ENCODE measurements at places on chromosomes 5 and 9.

DNA sequence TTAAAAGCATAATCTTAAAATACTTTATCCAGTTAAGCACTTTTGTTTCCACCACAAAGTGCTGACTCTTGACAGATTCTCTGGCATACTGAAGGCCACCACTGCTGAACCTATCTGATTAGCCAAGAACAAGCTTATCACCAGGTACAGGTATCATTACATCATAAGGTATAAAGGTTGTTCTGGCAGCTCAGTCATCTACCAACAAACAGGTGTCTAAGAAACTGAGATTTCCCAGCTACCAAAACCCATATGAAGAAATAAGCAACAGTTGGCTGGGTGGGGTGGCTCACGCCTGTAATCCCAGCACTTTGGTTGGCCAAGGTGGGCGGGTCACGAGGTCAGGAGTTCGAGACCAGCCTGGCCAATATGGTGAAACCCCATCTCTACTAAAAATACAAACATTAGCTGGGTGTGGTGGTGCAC lies 5.0 kb downstream of the MTMR12 start:
- DNase-seq: no peak

GRCh38 chr5:173355561-173355960 lies 27.3 kb upstream of the STC2 start:
- DNase-seq: no peak

DNA sequence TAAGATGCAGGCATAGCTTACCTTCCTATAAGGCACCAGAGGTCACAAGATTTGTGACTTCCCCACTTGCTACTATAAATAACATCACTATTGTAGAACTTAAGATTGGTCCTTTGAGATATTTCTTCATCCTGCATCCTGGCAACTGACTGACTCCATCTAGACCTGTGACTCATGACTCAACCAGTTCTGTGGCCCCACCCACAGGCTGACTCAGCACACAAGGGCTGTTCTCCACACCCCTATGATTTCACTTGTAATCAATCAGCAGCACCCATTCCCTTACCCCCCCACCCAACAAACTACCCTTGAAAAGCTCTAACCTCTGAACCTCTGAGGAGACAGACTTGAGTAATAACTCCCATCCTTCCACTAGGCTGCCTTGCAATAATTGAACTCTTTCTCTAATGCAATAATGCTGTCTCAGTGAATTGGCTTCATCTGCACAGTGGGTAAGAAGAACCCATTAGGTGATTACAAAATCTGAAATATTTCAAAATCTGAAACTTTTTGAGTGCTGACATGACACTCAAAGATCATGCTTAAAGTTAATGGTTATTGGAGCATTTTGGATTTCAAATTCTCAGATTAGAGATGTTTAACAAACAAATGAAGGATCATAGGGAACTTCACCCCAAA lies 296.7 kb downstream of the ARL15 start:
- no peak for DNase-seq

GRCh38 chr9:68455451-68455850 lies 85.2 kb downstream of the TMEM252 start:
- DNase-seq: no peak

DNA sequence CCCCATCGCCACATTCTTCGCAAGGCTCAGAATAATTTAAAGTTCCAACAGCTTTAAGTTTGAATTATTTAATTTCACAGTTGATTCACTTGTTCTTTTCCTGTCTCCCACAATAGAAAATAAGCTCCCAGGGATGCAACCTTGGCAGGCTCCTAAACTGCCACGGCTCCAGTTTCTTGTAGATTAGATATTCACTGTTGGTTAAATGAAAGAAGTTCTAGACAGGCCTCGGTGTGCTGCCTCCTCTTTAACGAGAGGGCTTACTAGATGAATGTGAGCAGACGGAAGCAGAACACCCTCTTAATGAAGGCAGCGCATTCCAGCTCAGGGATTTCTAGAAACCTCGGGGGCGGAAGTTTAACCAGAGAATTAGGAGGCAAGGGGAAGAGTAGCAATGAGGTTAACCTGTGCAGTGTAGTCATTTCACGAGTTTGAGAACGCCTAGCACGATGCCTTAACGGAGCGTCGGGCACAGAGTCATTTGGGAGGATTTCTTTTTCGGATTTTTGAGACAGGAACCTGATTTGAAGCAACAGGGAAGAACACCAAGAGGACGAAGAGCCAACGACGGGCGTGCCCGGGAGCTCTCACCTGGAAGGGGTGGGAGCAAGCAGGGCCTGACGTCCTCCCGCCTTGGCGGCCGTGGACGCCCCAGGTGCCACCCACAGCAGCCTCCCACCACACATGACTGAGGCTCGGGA lies 637 bp upstream of the SMC5 start:
- no peak for DNase-seq

GRCh38 chr5:92459654-92460053 lies 1076.5 kb upstream of the ARRDC3 start:
- DNase-seq: no peak

- peak; percentile 14 for DNase-seq
Observed at GRCh38 chr5:176132471-176133288, 105.5 kb upstream of the SIMC1 start.

DNA sequence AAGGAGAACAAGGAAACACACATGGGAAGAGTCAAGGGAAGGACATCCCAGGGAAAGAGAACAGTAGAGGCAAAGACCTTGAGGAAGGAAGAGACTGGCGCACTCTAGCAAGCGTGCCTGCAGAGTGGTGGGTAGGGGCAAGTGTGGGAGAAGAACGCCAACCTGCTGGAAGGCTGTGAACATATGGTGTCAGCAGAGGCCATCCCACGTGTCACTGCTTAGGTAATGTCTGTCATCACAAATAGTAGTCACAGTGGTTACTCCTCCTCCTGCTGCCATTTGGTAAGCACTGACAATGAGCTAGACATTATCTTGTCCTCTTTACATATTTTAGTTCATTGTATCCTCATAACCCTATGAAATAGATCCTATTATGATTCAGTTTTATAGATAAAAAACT lies 206.4 kb upstream of the TRIM32 start:
- no peak for DNase-seq

DNA sequence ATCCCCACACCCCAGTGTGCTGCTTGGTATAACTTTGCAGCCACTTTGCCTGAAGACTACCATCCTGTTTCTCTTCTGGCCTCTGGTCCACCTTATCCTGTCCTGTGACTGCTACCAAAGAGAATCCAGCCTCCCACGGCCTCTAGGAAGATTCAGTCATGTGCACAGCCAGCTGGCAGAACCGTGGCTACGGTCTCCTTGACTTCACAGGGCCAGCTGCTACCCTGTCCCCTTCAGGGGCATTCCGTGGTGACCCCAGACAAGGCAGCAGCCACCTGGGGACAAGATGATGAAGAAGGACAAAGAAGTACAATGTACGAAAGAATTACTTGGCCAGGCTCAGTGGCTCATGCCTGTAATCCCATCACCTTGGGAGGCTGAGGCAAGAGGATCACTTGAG lies 98.6 kb downstream of the PDE6A start:
- DNase-seq: no peak

DNA sequence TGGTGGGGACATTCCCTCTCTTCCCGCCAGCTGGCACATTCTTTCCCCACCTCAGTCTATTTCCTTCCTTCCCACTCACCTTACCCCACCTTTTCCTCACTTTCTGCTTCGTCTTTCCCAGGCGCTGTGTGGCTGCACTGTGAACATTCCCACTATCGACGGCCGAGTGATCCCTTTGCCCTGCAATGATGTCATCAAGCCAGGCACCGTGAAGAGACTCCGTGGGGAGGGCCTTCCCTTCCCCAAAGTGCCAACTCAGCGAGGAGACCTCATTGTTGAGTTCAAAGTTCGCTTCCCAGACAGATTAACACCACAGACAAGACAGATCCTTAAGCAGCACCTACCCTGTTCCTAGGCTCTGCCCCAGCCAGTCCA lies 7.3 kb downstream of the DNAJB5 start:
- no peak for DNase-seq

- no peak for DNase-seq
Observed at GRCh38 chr5:146076028-146076427, 29.3 kb downstream of the PLAC8L1 start.

DNA sequence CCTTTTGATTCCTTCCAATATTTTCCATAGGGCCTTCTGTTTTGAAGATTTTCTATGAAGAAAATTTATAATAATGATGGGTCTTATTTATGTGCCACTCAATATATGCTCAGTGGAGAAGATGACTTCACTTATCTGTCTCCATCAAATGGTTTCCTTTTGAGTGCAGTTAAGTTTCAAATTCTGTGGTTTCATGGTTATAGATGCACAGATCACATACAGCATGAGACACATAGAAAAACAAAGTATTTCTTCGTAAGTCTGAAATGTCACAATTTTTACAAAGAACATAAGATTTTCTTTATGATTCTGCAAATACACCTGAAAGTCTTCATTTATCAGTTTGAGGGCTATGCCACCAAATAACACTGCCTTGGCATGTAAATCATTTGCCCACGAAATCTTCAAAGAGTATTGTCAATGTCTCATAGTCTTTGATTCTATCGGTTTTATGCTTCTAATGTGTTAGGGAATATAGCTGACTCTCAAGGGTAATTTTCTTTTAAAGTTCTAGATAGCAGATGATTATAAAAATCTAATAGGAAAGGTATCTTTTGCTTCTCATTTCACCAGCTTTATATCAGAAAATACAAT lies 14.1 kb downstream of the CFAP95 start:
- DNase-seq: no peak

DNA sequence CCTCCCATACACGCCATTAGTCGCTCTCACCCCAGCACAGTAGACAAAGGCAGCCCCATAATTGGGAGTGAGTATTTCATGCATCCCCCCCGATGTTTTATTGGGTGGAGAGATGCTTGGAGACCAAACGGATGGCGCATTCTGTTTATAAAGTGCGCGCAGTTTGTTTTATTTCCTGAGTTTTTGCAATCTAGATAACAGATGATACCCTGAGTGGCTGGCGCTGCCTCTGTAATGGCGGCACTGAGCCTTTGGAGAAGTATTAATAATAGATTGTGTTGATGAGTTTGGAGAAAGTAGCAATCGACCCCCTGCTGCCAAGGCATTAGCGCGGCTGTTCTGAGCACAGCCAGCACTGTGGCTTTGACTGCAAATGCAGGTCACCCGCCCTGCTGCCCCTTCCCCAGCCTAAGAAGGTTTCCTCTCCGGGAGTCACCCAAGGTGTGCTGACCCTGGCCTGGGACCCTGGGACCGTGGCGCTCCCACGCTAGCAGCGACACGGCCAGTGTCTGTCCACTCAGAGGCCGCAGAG lies 74.3 kb downstream of the LMX1B start:
- no peak for DNase-seq

DNA sequence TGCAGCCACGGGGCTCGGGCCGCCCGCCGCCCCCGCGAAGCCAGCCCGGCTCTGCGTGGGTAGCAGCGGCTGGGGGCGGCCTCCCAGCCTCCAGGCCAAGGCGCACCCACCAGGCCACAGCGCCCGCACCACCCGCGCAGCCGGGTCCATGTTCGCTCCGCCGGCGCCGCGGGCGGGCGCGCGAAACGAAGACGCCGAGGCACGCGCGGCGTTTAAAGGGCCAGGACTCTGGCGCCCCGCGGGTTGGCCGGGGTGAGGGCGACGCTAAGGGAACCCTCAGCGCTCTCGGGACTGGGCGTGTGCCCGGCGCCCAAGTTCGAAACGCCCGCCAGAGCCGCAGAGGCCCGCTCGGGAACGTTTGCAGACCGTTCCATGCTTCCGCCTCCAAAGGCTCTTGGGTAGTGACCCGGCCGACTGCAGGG lies at the start of gene PTGES2:
TSS of gene PTGES2 (minus strand) at position 162 of the 422 bp plus-strand sequence. CDS start at position 150, 12 bp downstream.
- peak; percentile 63 for DNase-seq

- DNase-seq: no peak
Observed at GRCh38 chr9:88268886-88269285, 119.4 kb upstream of the SPIN1 start.

DNA sequence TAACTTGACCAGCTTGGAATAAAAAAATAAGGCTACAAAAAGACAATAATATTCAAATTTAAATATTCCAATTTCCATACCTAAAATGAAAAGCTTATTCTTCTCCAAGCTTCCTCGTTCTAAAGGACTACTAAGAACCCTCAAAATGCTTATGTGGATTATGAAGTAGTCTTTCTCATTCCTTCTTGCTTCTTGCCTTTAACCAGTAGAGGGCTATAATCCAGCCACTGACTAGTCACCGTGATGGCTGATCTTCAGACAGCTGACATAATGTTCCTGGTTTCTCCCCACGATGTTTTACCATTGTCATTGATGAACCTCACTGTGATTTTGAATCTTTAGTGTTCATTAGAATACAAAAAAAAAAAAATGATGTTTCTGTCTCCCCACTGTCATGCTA lies 515.3 kb downstream of the TLE1 start:
- DNase-seq: no peak

GRCh38 chr5:143877196-143877595 lies 65.2 kb downstream of the HMHB1 start:
- DNase-seq: no peak

DNA sequence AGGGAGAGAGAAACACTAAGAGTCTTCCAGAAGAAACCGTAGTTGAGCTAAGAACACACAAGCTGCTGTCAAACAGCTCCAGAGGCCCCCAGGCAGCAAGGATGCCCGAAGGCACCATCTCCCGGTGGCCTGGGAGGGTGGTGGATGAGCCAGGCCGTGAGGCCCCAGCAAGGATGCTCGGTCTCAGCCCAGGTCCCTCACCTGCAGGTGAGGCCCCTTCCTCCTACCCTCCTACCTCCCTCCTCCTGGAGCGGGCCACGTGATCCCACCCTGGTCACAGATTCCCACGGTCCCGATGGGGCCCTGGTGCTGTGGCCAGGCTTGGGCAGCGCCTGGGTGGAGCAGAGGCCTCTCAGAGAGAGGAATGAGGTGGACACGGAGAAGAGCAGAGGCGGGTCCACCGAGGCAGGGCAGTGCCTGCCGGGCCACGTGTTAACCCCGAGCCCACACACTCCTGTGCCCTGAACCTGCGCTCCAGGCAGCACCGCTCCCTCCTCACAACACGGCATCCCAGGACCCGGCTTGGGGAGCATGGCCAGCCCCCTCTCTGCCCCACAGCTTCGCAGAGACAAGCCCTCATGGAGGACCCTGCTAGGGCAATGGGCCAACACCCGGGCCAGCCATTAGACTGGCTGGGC lies 95.4 kb upstream of the SARDH start:
- no peak for DNase-seq

- no peak for DNase-seq
Observed at GRCh38 chr5:124952566-124952965, 206.1 kb upstream of the ZNF608 start.

DNA sequence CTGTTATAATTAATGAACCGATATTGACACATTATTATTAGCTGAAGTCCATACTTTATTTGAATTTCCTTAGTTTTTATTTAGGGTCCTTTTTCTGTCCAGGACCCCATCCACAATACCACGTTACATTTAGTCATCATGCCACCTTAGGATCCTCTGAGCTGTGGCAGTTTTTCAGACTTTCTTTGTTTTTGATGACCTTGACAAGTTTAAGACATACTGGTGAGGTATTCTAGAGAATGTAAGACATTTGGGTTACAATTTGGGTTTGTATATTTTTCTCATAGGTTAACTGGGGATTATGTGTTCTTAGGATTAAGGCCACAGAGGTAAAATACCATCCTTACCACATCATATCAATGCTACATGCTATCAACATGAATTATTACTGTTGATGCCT lies 42.7 kb downstream of the KIAA1958 start:
- DNase-seq: no peak

GRCh38 chr9:36276781-36277181 lies 18.5 kb upstream of the GNE start:
- no peak for DNase-seq

- peak; percentile 73 for DNase-seq
Observed at GRCh38 chr9:92963831-92964606, 16.7 kb downstream of the FGD3 start.

Measured in CD8-positive, alpha-beta T cell (primary cell).